Breast epithelium (tissue), 4 donors: ENCODE measurements at places on chromosomes 1 and 21.
A peak's percentile ranks its signal among the peaks of the same experiment; 100 is the strongest.

DNA sequence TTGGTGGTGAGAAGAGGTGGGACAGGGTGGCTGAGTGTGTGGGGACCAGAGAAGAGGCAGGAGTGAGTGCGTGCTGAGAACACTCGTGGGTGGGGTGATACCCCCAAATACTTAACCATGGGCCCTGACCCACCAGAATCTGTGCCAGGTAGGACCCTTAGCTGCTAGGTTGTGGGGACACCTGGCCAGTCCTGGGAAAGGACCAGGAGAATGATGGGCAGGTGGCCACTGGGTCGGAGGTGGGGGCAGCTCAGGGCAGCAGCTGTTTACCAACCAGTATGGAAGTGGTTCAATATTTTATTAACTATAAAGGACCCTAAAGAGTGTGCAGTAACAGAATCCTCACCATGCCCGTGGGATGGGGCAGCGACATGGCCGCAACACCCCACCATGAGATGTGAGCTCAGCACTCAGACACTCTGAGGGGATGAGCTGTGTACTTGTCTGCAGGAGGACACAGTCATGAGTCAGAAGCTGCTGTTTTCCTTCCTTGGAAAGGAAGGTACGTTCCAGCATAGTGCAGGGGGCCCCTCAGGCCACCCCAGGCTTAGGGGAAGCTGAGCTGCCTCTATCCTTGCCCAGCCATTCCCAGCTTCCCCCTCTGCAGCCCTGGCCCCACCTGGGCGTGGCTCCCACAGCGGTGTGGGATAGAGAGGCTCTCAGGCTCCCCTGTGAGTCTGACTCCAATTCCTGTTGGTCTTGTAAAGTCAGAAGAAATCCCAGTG lies 25.4 kb downstream of the TEX35 start:
- no peaks in the 10 kb centered on the region for H3K4me1 ChIP-seq
- no peaks in the 10 kb centered on the region for H3K36me3 ChIP-seq
- H3K27ac ChIP-seq = no peak overlapping the region

GRCh38 chr1:26999440-26999987 lies 6.0 kb downstream of the TRNP1 start:
- peak; percentile 98 for DNase-seq
- peaks cover 4% of the 10 kb centered on the region for H3K27me3 ChIP-seq
- H3K4me3 ChIP-seq = no peak overlapping the region

- no peak overlapping the region for H3K4me3 ChIP-seq
- H3K27ac ChIP-seq = no peak overlapping the region
- no peaks in the 10 kb centered on the region for H3K27me3 ChIP-seq
These were observed 28.3 kb downstream of the ROR1 start for GRCh38 chr1:63802109-63802508.

DNA sequence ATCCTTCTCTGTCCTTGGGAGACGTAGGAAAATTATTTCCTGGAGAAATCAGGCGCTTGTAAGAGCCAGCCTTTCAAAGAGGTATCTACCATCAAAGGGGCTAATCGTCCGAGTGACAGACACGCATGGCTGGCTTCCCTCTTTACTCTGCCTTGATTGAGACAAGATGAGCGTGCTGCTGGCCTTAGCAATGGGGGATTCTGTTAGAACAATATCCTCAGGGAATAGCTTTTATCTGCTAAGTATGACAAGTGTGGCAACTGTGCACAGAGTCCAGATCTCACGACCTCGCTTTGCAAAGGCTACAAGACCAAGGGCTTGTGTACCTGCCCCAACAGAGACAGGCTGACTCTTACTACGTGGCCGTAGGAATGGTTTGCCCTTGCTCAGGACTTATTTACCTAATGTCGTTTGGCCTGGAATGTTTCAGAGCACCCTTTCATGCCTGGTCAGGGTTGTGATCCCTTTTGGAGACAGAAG lies 417.1 kb downstream of the KIF26B start:
- no peak for DNase-seq
- H3K4me1 ChIP-seq = no peaks in the 10 kb centered on the region
- no peaks in the 10 kb centered on the region for H3K27me3 ChIP-seq
- no peak overlapping the region for H3K4me3 ChIP-seq

DNA sequence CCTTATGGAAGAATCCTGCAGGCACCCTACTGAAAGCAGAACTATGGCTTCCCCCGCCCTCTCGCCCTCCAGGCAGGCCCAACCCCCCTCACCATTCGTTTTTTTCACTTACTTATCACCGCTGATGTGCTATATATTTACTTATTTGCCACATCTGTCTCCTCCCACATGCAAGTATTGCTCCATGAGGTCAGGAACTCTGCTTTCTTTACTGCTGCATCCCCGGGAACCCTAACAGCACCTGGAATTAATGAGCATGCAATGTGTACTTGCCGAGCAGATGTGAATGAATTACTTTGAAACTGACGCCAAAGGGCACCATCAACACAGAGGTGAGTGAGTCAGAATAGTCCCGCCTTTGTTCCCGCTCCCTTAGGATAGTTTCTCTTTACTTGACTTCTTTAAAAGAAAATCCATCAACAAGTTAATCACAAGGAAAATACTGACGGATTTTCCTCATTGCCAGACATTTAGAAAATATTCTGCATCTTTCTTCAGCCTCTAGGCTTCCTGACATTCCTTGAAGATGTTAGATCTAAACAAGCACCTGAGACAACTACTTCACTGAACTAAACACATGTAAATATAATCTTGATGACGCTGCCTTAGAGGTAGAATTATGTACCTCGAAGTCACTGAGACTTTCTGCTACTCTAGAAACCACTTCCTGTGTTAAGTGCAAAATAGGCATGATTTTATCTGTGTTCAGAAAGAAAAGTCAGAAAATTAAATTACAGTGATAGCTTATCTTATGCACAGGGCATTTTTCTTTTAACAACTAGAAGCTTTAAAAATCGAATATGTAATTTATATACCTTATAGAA lies 17.5 kb upstream of the RAB4A start:
- no peak for DNase-seq
- H3K4me1 ChIP-seq = peaks cover 4% of the 10 kb centered on the region
- peak overlapping the region; percentile 77 for H3K27ac ChIP-seq
- H3K36me3 ChIP-seq = no peaks in the 10 kb centered on the region
- H3K27me3 ChIP-seq = no peaks in the 10 kb centered on the region

GRCh38 chr1:18978706-18979105 lies 22.2 kb upstream of the IFFO2 start:
- no peaks in the 10 kb centered on the region for H3K36me3 ChIP-seq
- H3K27ac ChIP-seq = no peak overlapping the region
- DNase-seq = no peak

DNA sequence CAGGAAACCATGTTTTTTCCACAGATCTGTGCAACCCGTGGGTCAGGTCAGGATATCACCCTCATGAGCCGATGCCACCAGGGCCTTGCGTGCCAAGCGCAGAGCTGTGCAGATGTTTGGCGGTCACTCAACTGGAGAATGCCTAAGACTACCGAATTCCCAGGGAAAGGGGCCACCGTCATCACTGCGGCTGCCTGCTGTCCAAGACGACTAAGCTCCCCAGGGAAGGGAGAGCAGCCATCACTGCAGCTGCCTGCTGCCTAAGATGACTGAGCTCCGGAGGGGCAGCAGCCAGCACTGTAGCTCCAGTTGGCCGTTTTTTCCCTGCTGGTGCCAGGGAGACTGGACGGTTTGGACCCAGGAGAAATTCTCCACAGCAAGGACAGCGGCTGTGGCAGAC lies 31.1 kb downstream of the AKT3 start:
- H3K36me3 ChIP-seq = no peaks in the 10 kb centered on the region
- no peaks in the 10 kb centered on the region for H3K4me1 ChIP-seq
- no peak overlapping the region for H3K27ac ChIP-seq
- no peaks in the 10 kb centered on the region for H3K27me3 ChIP-seq

- no peak for DNase-seq
- no peak overlapping the region for H3K4me3 ChIP-seq
- no peaks in the 10 kb centered on the region for H3K36me3 ChIP-seq
- no peaks in the 10 kb centered on the region for H3K4me1 ChIP-seq
- no peak overlapping the region for H3K27ac ChIP-seq
These were observed 56.4 kb downstream of the AHCTF1 start for GRCh38 chr1:246875041-246876026.

DNA sequence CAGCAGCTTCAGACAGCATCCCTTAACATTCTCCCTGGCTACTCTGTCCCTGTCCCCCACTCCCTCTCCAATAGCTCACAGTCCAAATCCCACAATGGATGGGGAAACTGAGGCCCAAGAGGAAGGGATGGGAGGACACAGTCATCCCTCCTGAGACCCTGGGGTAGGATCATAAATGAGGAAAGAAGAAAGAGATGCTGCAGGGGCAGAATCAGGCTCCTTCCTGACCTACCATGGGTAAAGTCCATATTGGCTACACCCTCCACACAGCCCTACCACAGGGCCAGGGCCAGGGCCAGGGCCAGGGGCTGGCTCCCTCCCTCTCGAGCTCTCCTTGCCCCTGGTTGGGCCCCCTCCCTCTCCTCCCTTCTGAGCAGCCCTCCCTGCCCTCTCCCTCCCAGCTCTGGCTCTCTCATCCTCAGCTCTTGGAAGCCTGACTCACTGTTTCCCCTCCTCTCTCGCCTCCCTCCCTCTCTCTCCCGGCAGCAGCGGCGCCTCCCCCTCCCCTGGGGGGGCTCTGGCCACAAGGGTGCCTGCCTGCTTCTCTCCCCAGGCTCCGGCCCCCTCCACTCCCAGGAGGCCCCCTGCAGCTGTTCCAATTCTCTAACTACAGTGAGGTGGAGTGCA lies 4.9 kb downstream of the AHDC1 start:
- H3K27me3 ChIP-seq = no peaks in the 10 kb centered on the region
- H3K4me3 ChIP-seq = peak overlapping the region; percentile 49
- H3K36me3 ChIP-seq = no peaks in the 10 kb centered on the region
- H3K4me1 ChIP-seq = peaks cover 47% of the 10 kb centered on the region
- peak overlapping the region; percentile 94 for H3K27ac ChIP-seq
- DNase-seq = no peak

GRCh38 chr1:219099307-219099706 lies 74.4 kb upstream of the LYPLAL1 start:
- H3K36me3 ChIP-seq = no peaks in the 10 kb centered on the region
- no peak for DNase-seq
- no peak overlapping the region for H3K27ac ChIP-seq
- no peaks in the 10 kb centered on the region for H3K4me1 ChIP-seq
- H3K27me3 ChIP-seq = no peaks in the 10 kb centered on the region

- no peaks in the 10 kb centered on the region for H3K36me3 ChIP-seq
- no peak overlapping the region for H3K4me3 ChIP-seq
- no peak for DNase-seq
- H3K27me3 ChIP-seq = no peaks in the 10 kb centered on the region
- H3K27ac ChIP-seq = no peak overlapping the region
These were observed 119.3 kb downstream of the RERE start for GRCh38 chr1:8698012-8698630.

DNA sequence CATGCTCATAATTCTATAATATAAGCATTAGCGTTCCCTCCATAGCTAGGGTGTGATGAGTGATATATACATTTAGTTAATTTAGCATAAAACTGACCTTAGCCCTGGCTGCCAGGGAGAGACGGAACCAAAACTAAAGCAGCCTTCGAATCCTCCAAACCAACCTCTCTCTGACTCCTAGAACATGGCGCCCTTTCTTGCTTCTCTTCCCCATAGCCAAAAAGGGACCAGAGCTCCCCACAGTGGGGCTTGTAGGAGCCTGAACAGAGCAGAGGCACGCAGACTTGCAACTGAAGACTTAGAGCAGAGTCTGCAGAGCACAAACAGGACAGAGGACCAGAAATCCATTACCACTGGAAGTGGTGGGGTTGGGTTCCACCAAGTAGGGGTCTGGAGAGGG lies 17.7 kb downstream of the IRF2BP2 start:
- H3K27me3 ChIP-seq = no peaks in the 10 kb centered on the region
- no peaks in the 10 kb centered on the region for H3K4me1 ChIP-seq
- H3K4me3 ChIP-seq = no peak overlapping the region
- no peak for DNase-seq
- H3K27ac ChIP-seq = no peak overlapping the region

DNA sequence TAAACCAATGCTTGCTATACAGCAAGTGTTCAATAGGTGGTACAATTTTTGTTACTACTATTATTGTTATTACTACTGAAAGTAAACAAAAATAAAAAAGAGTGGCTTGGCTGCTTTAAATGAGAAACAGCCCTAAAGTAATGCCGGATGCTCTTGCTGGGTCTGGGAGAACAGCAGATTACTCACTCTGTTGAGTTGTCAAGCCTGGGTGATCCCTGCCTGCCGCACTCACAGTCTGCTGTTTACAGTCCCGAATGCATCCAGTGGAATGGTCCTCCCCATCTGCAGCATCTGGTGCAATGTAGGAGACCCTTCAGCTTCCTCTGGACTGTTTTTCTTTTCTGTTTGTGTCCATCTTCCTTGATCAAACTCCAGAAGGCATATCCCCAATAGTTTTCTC lies 102.7 kb upstream of the IVNS1ABP start:
- no peaks in the 10 kb centered on the region for H3K36me3 ChIP-seq
- H3K27ac ChIP-seq = no peak overlapping the region
- H3K4me3 ChIP-seq = no peak overlapping the region
- H3K4me1 ChIP-seq = no peaks in the 10 kb centered on the region
- no peaks in the 10 kb centered on the region for H3K27me3 ChIP-seq

GRCh38 chr1:82880506-82880905 lies 1079.8 kb downstream of the ADGRL2 start:
- DNase-seq = no peak
- no peaks in the 10 kb centered on the region for H3K27me3 ChIP-seq
- H3K27ac ChIP-seq = no peak overlapping the region
- no peaks in the 10 kb centered on the region for H3K4me1 ChIP-seq
- peaks cover 3% of the 10 kb centered on the region for H3K36me3 ChIP-seq
- no peak overlapping the region for H3K4me3 ChIP-seq

DNA sequence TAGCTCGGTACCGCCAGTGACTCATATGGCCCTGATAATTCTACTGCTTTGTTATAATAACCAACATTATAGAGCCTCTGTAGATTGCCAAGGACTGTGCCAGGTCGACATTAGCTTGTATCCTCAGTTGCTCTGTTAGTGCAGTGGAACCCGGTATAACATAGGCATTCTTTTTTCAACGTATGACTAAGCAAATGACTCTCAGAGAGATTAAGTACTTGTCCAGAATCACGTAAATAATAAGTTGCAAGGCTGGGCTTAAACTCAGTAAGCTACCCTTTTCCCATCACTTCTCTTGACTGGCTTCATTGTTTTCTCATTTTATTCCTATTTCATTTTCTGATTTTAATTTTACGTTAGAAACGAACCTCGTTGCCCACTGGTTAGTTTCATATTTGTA lies 85.1 kb downstream of the UBE4B start:
- H3K27me3 ChIP-seq = no peaks in the 10 kb centered on the region
- no peaks in the 10 kb centered on the region for H3K4me1 ChIP-seq
- no peak for DNase-seq
- no peak overlapping the region for H3K4me3 ChIP-seq
- no peak overlapping the region for H3K27ac ChIP-seq

- H3K4me3 ChIP-seq = no peak overlapping the region
- no peaks in the 10 kb centered on the region for H3K27me3 ChIP-seq
- no peaks in the 10 kb centered on the region for H3K36me3 ChIP-seq
- H3K27ac ChIP-seq = no peak overlapping the region
These were observed 9.7 kb upstream of the HYI start for GRCh38 chr1:43463479-43463878.

GRCh38 chr1:45275054-45275453 lies 51.6 kb upstream of the HPDL start:
- H3K27ac ChIP-seq = no peak overlapping the region
- DNase-seq = no peak
- H3K4me3 ChIP-seq = no peak overlapping the region
